ENCODE measurements at places on chromosomes 7 and 10. TPM values are rescaled to one million over a fixed set of nuclear protein-coding genes. Genes with fewer than 3 reads are reported as not detected.
A peak's percentile ranks its signal among the peaks of the same experiment; 100 is the strongest.

GRCh38 chr10:90964781-90965465 lies 44.0 kb upstream of the ANKRD1 start:
- H3K4me1 ChIP-seq: no peaks in the 10 kb centered on the region
- no peak overlapping the region for H3K4me3 ChIP-seq
- H3K36me3 ChIP-seq: no peaks in the 10 kb centered on the region
- no peak for DNase-seq

DNA sequence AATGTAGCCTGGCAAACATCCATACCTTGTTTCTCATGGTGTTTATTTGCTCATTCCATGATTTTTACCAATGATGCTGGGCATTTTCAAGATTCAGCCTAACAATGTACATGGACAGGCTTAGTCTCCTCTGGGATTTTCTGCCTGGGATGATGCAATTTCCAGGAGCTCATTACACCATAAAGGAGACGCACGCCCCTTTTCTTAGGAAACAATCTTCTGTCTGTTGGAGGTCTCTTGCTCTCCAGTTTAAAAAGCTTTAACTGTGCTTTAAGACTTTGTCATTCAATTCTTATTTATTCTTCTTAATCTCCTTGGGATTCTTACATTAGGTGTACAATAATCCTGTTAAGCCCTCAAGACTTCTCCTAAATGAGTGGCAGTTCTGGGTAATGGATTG lies 150.3 kb upstream of the NRP1 start:
- no peaks in the 10 kb centered on the region for H3K4me1 ChIP-seq
- H3K4me3 ChIP-seq: no peak overlapping the region
- no peaks in the 10 kb centered on the region for H3K27me3 ChIP-seq

DNA sequence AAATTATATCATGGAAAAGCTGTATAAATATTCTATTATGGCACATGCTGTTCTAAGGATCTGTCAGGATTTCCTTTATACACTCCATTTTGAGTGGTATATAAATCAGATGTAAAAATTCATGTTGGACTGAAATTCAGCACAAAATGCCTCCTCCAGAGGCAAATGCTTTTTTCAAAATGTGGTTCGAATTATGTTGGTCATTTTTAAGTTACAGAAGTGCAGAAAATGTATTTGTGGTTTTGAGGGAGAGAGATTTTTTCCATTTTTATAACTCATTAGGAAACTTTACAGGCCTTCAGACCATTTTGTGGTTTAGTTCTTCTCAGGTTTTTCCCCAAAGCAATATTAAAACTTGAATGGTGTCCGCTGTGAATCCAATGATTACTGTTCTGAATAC lies 2.9 kb downstream of the PPP1R3A start:
- DNase-seq: no peak
- no peak overlapping the region for H3K27ac ChIP-seq
- no peaks in the 10 kb centered on the region for H3K36me3 ChIP-seq
- H3K4me3 ChIP-seq: no peak overlapping the region
- H3K4me1 ChIP-seq: no peaks in the 10 kb centered on the region

DNA sequence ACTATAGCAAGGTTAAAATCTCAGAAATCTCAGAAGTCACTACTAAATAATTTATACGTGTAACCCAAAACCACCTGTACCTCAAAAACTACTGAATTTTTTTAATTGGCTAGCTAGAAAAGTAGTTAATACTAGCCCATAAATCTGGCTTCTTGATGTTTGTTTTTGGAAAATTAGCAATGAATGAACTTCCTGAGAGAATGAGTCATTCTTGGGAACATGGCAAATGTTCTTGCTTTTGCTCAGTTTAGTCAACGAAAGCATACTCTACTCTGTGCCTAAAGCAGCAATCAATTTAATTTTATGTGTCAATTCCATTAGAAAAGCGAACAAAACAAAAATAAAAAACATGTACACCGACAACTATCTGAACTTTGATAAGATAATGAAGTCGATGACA lies 69.2 kb downstream of the SEMA3E start:
- no peaks in the 10 kb centered on the region for H3K36me3 ChIP-seq
- H3K27me3 ChIP-seq: no peaks in the 10 kb centered on the region
- H3K27ac ChIP-seq: no peak overlapping the region
- no peak overlapping the region for H3K4me3 ChIP-seq

- H3K27ac ChIP-seq: no peak overlapping the region
- H3K4me3 ChIP-seq: no peak overlapping the region
- H3K36me3 ChIP-seq: no peaks in the 10 kb centered on the region
- no peaks in the 10 kb centered on the region for H3K27me3 ChIP-seq
- DNase-seq: no peak
Observed at GRCh38 chr10:17663450-17663849, 19.5 kb downstream of the STAM start.

GRCh38 chr7:81925530-81925929 lies 155.7 kb upstream of the HGF start:
- no peak overlapping the region for H3K27ac ChIP-seq
- no peak overlapping the region for H3K4me3 ChIP-seq
- no peak for DNase-seq
- H3K36me3 ChIP-seq: no peaks in the 10 kb centered on the region

DNA sequence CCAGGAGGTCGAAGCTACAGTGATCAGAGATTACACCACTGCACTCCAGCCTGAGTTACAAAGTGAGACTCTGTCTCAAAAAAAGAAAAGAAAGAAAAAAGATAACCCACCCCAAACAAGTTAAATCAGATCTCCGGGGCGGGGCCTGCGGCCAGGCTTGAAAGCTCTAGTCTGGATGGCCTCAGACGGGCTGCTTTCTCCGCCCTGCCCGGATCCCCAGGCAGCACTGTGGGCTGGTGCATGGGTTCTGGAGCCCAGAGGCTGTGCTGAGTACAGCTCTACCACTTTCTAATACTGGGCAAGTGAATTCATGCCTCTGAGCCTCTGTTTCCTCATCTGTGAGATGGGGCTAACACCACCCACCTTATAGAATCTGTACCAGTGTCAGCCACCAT lies 83.7 kb downstream of the ZMIZ1 start:
- DNase-seq: no peak
- peak overlapping the region; percentile 92 for H3K27ac ChIP-seq
- no peaks in the 10 kb centered on the region for H3K27me3 ChIP-seq

GRCh38 chr7:991729-992656 lies 9.0 kb downstream of the CYP2W1 start:
- H3K4me3 ChIP-seq: no peak overlapping the region
- H3K36me3 ChIP-seq: peaks cover 4% of the 10 kb centered on the region
- DNase-seq: no peak
- H3K27me3 ChIP-seq: peaks cover 9% of the 10 kb centered on the region

DNA sequence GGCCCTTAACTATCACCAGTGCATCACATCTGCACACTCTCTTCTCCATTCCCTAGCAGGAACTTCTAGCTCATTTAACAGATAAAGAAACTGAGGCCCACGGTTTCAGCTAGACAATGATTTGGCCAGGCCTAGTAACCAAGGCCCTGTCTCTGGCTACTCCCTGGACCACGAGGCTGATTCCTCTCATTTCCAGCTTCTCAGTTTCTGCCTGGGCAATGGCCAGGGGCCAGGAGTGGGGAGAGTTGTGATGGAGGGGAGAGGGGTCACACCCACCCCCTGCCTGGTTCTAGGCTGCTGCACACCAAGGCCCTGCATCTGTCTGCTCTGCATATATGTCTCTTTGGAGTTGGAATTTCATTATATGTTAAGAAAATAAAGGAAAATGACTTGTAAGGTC lies 13.5 kb downstream of the AQP1 start:
- no peaks in the 10 kb centered on the region for H3K27me3 ChIP-seq
- no peak for DNase-seq
- H3K36me3 ChIP-seq: no peaks in the 10 kb centered on the region

Gene HOXA9
- total RNA-seq: 18.4 TPM

Gene MSMB
- total RNA-seq: 7.2 TPM

Gene CRTAC1
- total RNA-seq: 1.9 TPM

Gene PON1
- 0.66 TPM for total RNA-seq
